Activated T-cell treated with anti-CD3 and anti-CD28 coated beads, Interleukin-2, amount 50 U/mL, for 48 hours (primary cell): ENCODE measurements at places on chromosomes 4 and X.

- no peak for DNase-seq
Measured at GRCh38 chr4:31187979-31188378, 467.8 kb downstream of the PCDH7 start.

DNA sequence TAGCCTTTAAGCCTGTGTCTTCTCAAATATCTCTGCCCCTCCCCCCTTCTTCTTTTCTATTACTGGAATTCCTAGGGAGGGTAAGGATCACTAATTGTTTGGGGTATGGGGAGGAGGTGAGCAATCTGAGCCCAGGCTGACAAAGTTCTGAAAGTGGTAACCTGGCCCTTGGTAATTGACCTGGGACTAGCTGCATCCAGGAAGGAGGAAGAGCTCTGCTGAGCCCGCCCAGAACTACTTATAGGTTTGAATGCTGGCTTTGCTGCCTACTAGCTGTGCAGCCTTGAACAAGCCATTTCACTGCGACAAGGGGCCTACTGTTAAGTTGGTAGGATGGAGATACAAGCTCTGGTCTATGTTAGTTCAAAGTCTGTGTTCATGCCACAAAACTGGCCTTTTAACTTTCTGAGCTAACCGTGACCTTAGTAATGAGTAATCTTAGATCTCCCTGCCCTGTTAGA, 37.8 kb downstream of the DGKK start:
- no peak for DNase-seq

GRCh38 chr4:19400820-19401219, 850.9 kb upstream of the SLIT2 start:
- no peak for DNase-seq

DNA sequence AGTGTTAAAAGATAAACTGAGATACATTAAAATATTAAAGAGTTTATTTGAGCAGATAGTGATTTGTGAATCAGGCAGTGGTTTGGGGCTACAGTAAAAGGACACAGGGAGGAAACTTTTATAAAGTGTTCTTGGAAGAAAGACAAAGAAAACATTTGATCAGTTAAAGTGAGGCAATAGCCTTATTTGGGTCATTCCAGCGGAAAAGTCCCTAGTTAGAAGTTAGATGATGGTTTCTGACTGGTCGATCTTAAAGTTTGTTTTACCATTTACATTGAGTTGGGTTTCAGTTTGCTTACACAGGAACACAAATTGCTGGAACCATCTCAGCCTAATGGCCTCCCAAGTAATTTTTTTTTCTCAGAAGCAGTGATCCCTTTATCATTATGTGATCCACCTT, 69.7 kb downstream of the PPP1R2C start:
- DNase-seq: no peak

- DNase-seq: no peak
Measured at GRCh38 chr4:184896868-184897715, 71.3 kb upstream of the ACSL1 start.

- no peak for DNase-seq
Measured at GRCh38 chr4:92654084-92654483, 350.3 kb downstream of the GRID2 start.

GRCh38 chr4:26719954-26720552, 136.2 kb downstream of the TBC1D19 start:
- DNase-seq: no peak

DNA sequence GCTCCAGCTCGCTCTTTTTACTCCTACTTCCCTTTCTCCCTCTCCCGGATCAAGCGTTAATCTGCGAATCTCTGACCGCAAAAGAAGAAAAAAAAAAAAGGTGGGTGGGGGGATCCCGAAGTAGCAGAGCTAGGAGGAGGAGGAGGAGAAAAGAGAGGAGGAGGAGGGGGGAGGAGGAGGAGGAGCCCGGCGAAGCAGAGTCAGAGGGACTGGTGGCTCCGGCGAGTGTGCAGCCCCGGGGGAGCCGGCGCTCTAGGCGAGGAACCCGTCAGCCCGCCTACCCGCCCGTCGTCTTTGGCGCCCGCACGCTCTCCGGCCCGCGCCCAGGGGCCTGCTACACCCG, at the start of gene NHSL2:
Gene NHSL2, plus strand, starts transcription at position 203 of the 343 bp plus-strand sequence.
- no peak for DNase-seq

GRCh38 chr4:85209161-85209560, 242.7 kb upstream of the WDFY3 start:
- DNase-seq: no peak

DNA sequence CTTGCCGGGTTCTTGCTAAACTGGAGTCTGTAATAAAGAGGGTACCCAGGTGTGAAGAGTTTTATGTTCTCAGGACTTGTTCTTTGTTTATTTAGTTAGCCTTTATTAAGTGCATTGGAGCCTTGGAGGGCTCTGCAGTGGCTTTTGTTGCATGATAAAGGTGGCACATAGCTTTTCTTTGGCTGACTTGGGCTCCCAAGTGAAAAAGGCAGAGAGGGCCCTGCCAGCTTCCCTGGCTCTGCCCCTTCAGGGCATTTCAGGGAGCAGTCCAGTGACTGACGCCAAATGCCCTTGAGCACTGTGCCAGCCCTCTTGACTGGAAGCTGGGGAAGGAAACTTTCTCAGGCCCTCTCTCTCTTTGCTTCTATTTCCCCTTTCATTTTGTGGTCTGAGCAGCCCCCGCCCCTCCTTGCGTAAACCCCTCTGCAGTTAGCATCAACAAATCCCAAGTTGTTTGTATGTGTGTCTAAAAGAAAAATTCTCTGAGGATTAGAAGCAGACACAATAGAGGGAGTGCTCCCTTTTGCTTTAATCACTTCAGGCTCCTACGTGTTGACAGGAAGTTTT, 152.2 kb downstream of the NHS start:
- no peak for DNase-seq

- DNase-seq: no peak
Measured at GRCh38 chrX:35675151-35675550, 123.0 kb upstream of the MAGEB16 start.
